Fibroblast of mammary gland (primary cell): ENCODE measurements at places on chromosomes 5 and 9.

DNA sequence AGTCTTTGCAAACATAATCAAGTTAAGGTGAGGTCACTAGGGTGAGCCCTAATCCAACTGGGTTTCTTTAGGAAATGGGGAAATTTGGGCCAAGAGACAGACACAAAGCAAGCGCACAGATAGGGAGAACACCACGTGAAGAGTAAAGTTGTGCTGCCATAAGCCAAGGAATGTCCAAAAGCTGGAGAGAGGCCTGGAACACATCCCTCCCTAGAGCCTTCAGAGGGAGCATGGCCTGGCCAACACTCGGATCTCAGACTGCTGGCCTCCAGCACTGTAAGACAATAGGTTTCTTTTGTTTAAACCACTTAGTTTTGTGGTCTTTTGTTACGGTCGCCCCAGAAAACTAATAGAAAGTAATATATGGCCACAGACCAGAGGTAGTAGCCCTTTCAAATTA, 8.1 kb upstream of the ROR2 start:
- DNase-seq: no peak

- DNase-seq: no peak
Observed at GRCh38 chr5:93626801-93627200, 43.8 kb downstream of the NR2F1 start.

DNA sequence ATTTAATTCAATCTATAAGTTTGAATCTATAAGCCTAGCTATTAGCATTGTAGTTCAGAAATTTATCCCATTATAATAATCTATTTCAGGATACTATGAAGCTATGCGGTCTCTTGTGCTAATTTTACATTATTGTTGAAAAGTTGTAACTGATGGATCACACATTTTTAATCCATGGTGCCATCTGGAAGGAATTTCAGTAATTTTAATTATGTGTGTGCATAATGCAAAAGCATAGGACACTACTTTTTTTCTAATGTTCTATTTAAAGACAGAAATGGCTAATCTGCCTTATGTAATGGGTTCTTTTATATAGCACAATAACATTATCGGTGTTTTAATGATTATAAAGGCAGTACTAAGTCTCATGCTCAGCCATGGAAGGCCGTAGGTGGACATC, 90.6 kb downstream of the HOMER1 start:
- no peak for DNase-seq

- DNase-seq: peak; percentile 45
Observed at GRCh38 chr5:168353216-168353957, 61.9 kb downstream of the WWC1 start.

DNA sequence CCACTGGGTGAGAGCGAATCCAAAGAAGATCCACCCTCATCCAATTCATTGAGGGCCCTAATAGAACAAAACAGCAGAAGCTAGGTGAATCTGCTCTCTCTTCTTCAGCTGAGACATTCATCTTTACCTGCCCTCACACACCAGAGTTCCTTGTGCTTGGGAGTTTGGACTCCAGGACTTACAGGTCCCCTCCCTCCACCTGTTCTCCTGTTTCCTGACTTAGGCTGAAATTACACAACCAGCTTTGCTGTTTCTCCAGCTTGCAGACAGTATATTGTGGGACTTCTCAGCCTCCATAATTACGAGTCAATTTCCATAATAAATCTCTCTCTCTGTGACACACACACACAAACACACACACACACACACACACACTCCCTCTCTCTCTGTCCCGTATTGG, 19.1 kb downstream of the TMEM171 start:
- DNase-seq: no peak

GRCh38 chr5:172216345-172216744, 22.4 kb downstream of the EFCAB9 start:
- no peak for DNase-seq

DNA sequence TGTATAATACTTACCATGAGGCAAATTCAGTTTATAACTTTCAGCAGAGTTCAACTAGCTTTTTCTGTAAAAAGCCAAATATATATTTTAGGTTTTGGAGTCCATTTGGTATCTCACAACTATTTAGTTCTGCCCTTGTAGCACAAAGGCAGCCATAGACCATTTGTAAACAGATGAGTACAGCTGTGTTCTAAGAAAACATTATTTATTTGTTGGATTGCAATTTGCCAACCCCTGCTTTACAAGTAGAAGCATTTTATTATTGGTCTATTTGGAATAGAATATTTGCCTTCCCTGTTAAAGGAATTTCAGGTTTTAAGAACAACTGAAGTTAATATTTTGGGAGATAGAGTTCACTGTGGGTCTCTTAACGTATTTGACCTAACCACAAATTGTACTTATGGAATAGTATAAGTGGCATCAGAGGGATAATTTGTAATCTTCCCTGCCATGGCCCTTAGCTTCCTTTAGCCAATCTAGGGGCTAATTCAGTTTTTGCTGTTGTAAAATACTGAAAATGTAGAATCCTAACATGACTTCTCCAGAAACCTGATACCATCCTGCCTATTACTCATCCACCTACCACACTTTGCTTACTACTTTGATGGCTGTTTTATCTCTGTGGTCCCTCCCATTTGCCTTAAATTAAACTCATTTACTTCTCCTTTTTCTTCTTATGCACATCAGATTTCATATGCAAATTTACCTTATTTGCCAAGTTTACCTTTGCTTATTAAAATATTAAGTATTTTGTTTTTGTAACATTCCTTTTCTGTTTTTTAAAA, 109.2 kb downstream of the DMXL1 start:
- DNase-seq: peak; percentile 38

DNA sequence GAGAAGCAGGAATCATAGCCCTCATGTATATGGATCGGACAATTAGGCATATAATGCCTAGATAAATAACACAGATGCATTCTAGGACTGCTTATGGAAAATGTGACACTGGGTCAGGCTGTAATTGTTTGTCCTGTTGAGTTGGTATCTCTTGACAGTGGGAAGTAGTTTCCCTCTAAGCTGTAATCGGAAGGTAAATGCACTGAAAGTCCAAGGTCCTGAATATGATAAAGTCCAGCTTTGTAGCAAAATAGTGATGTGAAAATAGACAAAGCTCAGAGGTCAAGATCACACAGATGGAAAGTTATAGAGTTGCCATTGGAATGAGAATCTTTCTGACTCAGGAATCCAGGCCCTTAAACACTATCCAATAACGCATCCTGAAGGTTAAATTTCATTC, 214.2 kb downstream of the GABRB2 start:
- no peak for DNase-seq

DNA sequence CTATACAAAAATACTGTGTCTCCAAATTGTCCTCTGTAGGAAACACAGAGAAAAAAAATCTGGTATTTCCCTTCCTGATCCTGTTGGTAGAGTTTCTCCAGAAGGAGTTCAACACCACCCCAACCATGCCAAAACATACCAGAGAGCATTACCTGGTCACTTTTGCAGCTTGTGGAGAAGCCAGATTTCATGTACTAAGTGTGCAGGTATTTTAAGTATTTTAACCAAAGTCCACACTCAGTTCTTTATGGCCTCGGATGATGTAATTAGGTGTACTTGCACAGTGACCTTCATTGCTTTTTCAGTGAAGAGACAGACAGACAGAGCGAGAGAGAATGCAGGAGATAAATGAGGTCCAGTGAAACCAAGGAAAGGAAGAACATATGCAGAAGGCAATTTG, 2046.8 kb upstream of the CDH9 start:
- no peak for DNase-seq

GRCh38 chr5:116738615-116739261, 164.1 kb upstream of the SEMA6A start:
- peak; percentile 4 for DNase-seq

GRCh38 chr5:32726086-32726557, 15.0 kb downstream of the NPR3 start:
- DNase-seq: no peak

DNA sequence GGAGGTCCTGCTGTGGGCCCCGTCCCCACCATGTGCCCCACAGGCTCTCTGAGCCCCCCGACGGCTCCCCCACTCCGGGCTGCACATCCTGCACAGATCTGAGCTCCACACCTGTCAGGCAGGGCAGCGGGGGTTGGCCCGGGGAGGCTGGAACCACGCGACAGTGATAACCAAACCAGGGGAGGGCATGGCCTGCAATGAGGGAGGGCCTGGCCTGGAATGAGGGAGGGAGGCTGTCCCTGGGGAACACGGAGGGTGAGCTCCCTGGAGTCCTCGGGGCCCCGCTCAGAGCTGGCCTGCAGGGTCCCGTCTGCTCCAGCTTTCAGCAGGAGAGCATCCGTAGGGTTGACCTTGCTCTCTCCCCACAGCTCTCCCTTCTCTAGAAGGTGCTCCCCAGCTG, 30.5 kb downstream of the SLC9A3 start:
- no peak for DNase-seq

GRCh38 chr9:91567642-91568274, 144.1 kb upstream of the NFIL3 start:
- no peak for DNase-seq

DNA sequence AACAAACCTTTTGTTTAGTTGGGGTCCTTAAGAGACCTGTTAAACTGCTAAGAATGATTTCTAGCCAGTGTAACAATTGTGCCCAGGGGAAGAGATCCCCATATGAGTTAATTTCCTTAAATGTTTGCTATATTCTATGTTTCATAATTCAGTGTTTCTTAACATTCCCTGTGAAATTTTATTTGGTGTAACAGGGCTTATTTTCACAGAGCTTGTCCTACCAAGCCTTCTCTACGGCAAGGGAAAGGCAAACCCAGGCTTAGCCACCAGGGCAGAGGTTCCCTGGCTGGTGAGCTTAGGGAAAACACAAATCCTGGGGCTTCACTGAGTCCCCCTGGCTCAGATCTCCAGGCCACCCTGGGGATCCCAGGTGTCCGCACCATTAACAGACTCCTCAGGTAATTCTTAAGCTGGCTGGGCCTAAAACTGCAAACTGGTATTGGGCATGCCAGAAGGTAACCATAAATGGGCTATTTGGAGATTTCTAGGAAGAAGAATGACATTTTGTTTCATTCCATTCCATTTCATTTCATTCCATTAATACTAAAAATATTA, 17.0 kb upstream of the LCP2 start:
- no peak for DNase-seq

DNA sequence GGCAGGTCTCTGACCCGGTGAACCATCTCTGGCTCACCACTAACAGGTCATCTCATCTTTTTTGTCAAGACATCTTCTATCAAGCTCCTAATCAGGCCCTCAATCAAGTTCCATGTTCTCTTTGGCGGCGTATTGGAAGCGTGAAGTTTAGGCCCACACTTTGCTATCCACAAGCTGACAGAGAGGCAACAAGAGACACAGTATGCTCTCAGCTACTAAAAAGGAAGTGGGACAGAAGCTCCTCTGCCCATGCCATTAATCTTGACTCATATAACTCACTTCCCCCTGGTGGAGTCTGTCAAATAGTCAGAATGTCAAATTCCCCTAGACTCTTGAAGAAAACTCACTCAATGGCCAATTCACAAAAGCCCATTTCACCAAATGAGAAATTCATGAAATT, 77.6 kb upstream of the TMC1 start:
- peak; percentile 10 for DNase-seq

- peak; percentile 19 for DNase-seq
Observed at GRCh38 chr9:77999231-77999631, 32.4 kb downstream of the GNAQ start.

DNA sequence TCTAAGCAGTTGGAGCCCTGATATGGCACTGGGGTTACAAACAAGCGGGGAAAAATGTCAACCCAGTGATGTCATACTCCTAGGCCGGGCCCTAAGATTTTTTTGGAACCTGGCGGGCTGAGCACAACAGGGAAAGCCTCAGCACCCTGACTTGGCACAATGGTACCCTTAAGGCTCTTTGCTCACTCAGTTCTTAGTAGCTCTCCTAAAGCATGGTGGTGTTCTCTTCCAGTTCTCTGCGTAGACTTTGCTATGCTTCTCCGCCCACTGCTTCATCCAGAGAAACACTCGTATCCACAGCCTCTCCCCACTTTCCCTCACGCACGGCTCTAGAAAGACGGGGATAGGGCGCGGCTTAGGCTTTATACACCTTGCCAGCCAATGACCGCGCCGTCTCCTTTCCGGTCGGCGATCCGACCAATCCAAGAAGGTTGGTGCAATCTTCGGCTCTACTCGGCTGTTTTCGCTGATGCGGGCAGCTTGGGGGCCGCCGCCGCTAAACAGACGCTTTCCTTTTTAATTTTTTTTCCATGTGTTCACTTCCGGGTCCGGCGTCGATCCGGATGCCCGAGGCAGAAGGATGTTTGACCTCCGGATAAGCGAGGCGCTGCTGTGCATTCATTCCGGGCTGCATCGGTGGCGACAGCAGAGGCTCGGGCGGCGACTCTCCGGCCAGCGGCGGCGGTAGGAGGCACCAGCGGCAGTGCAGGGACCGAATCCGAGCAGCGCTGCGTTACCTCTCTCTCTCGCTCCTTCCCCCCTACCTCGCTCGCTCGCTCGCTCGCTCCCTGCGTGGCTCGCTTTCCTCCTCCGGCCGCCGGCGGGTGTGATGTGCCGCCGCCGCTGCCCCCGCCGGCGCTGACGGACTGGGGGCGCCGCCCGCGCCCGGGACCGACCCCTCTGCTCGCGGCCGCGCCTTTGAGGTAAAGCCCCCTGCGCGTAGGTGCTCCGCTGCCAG, at the start of gene CSNK1G3:
TSS of gene CSNK1G3 (plus strand) at position 530 of the 958 bp plus-strand sequence. CDS start 33,487 bp downstream, outside the sequence.
- DNase-seq: peak; percentile 97

DNA sequence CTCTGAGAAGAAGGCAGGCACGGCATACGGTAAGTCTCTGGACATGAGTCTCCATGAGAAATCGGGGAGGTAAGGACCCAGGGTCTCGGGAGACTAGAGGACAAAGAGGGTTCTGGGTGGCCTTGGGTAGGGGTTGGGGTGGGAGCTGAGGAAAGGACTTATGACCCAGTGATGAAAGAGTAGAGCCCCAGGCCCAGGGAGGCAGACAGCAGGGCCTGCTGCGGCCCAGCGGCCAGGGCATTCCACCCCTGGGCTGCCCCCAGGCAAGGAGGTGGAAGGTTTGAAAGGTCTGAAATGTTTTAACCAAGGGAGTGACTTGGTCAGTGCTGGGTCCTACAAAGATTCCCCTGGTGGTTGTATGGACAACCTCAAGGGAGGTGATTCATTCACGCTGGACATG, 89.1 kb downstream of the CRB2 start:
- no peak for DNase-seq

DNA sequence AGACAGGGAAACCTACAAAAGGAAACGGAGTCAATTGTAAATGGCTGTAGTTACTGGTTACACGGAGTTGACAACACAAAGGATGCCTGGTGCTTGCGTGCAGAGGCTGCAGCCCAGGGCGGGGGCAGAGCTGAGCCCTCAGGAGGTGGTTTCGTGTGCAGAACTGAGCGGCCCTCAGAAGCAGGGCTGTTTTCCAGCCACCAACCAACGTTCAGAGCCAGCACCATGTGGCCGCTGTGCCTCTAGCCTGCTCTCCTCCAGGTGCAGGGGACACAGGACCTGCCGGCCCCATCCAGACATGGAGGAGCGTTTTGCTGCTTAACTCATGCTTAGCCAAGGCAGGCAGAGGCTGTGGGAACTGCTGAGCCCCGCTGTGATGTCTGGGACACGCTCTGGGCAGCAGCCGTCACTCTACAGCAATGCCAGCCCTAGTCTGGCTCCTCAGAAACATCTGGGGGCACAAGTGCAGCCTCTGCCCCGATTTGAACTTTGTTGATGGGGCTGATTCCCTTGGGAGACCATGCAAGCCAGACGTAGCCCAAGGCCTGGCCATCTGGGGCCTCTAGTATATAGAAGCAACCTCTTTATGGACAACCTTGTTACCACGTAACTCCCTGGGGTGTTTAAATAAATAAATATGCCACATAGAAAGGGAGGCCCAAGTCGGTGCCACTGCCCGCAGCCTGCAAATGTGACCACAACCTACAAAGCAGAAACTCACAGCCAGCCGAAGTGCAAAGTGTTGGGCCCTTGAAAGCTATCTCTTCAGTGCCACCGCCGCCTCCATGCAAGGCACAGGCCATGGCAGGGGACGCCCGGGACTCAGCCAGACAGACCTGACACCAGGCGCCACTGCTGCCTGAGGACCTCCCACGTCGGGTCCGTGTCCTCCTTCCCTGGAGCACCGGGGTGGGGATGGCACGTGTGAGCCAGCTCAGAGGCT, 42.1 kb downstream of the NKD2 start:
- no peak for DNase-seq
